ENCODE measurements at places on chromosomes 16 and 17.

GRCh38 chr16:81863630-81864352 is 84.7 kb downstream of the PLCG2 start:
- no peak for DNase-seq

DNA sequence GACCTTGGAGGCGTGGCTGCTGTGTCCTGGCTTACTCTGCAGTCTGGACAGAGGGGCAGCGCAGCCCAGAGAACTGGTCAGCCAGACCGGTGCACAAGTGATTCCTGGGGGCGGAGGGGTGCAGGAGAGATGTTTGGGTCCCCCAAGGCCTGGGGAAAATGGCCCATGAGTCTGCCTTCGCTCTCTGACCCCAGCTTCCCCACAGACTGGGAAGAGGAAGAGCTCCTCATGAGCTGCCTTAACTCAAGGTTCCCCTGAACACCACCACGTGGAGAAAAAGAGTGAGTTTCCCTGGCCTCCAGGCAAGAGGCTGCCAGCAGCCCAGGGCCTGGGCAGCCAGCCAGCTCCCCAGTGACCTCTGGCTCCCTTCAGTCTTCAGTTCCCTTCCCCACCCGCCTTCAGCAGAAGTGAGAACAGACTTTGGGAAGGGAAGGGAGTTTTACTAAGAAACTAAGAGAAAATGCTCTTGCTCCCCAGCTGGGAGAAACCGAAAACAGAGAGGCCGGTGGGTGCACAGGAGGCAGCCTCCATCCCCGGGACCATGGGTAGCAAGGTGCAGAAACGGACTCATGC is 2.0 kb upstream of the C17orf99 start:
- DNase-seq = no peak

- no peak for DNase-seq
These were observed 493 bp upstream of the PDE6G start for GRCh38 chr17:81656835-81657234.

DNA sequence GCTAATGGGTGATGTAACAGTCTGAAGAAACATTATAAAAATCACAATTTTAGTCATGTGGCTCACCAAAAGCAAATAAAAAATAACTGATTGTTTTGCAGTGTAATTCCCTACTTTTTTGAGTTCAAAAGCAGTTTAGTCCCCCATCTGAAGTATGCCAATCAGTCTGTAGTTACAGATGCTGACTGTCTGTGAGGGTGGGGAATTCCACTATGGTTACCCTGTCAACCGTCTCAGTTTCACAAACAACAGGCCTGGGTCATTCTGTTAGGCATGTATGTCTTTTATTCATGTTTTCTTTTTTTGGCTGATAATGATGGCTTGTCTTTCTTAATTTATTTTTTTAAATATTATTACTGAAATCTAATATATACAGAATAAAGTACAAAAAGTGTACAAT is 69.3 kb downstream of the STXBP4 start:
- no peak for DNase-seq

DNA sequence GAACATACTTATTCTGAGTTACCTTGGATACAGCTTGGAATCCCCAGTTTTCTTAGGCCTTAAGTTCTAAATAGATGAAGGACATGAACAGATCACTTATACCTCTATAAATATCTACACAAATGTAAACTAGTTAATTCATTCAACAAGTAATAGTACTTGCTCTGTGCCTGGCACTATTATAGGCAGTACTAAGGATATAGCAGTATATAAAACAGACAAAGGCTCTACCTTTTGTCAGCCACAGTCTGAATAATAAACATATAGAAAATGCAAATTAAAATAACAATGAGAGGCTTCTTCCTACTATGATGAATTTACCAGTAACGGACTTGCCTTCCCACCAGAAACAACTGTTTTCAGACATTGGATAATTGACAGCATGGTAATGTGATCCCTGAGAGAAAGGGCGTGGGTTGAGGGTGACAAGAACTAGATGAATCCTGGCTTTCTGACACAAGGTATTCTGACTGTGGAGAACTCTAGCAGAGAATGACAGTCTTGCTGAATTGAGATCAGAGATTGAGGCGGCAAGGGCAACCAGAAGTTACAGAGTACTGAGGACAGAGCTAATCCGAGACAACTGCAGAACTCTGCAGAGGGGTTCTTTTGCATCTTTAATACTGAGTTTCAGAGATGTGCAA is 170.5 kb downstream of the TANC2 start:
- DNase-seq = no peak

GRCh38 chr17:16814439-16814838 is 124.4 kb downstream of the CCDC144A start:
- no peak for DNase-seq

DNA sequence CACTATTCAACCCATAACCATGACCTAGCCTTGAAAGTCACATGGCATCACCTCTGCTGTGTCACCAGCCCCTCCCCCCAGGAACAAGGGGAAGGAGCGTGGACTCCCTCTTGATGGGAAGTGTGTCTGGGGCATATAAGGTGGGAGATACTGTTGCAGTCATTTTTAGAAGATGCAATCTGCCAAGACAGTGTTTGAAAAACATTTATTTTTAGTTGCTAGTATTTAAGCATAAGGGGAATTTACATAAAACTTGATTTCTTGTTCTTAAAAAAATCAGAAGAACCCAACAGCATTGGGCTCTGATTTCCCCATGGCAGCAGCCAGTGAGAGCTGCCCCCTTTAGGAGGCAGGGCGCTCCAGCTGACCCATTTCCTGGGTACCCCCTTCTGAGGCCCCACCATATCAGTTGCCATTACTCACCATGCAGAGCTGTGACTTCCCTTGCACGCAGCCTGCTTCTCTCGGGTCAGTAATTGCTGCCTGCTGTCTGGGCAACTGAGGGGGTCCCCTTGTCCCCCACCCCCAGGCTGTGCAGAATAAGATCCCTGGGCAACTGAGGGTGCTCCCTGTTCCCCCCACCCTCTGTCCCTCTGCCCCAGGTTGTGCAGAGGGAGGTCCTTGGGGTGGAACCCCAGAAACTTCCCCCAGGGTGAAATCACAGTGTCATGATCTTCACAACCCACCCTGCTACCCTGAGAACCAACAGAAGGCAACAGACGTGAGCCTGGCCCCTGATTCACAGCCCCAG is 11.8 kb upstream of the CDC42EP4 start:
- DNase-seq = no peak

DNA sequence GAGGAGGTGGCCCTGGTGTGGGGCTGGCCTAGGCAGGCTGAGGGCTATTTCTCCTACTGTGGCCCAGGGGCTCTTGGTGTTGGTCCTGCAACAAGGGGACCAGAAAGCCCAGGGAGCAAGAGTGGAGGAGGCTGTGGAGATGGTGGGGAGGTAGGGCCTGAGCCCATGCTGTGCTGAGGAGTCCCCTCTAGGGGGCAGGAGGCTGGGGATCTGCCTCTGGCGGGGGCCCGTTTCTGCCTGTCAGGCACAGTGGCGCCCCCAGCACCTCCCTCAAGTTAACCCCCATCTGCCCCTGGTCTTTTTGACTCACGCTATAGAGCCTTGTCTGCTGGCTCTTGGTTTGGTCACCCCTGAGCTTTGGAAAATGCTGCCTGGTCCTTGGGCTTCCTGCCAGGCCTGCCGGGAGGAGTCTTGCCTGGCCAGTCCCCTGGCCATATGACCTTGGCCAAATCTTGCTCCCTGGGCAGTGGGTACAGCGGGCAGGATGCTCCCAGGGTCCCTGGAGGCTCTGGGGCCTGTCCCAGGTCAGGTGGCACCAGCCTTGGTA is 5.9 kb downstream of the BAIAP2 start:
- no peak for DNase-seq

DNA sequence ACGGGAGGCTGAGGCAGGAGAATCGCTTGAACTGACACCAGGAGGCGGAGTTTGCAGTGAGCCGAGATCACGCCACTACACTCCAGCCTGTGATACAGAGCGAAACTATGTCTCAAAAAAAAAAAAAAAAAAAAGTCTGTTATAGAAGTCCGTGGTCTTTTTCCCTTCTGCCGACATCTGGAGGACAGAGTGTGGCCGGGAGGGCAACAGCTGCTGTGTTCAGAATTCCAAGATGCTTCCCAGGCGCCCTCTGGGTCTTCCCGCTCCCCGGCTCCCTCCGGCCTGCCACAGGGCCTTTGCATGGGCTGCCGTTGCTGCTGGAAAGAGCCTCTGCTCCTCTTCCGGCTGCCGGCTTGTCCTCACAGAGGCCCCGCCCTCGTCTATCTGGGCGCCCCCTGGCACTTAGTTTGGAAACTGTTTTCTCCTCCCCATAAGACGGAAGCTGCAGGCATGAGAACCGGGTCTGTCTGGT is 2.4 kb upstream of the CACNA1H start:
- no peak for DNase-seq

DNA sequence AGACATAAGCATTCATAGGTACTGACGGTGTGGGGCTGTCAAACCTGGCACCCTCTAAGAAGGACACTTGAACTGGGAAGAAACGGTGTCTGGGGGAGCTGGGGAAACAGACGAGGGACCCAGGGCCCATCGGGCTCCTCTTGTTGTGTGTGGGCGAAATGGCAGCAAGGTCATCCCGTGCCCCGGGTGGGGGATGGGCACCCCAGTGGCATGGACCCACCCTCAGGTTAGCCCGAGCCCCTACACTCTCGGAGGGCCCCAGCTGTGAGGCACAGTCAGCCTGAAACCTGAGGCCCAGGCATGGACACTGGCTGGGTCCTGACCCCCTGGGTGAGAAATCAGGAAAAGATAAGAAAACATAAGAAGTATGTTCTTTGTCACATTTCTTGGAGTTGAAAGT is 57.1 kb downstream of the MYO18A start:
- DNase-seq = no peak

DNA sequence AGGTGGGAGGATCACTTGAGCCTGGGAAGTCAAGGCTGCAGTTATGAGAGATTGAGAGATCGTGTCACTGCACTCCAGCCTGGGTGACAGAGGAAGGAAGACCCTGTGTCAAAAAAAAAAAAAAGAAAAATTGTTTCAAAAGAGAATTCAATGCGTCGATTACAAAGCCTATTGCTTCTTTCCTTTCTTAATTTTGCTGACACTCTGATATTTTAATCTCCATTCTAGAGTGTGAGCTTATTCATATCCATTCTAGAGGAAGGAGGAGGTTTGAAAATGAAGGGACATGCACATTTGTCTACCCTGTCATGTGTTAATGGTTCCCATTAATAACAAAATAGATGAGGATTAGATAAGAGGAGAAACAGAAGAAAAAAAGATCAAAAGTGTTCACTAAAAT is 63.1 kb downstream of the PCTP start:
- DNase-seq = no peak

- DNase-seq = no peak
These were observed 823 bp downstream of the NBR1 start for GRCh38 chr17:43171586-43172487.

- no peak for DNase-seq
These were observed 52.9 kb upstream of the LGALS9 start for GRCh38 chr17:27577884-27578717.

DNA sequence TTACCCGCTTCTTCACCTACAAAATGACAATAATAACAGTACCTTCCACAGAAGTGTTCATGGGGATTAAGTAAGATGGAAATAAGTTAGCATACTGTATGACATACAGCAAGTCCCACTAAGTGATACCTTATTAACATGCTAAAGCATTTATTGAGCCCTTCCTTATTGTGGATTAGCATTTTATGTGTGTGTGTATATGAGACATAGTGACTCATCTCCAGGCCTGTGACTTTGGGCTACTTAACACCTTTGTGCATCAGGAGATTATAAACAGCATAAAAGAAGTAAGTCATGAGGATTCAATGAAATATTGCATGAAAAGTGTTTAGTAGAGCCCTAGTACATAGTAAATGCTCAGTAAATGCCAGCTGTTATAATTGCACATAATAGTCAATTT is 52.9 kb downstream of the CA10 start:
- no peak for DNase-seq

DNA sequence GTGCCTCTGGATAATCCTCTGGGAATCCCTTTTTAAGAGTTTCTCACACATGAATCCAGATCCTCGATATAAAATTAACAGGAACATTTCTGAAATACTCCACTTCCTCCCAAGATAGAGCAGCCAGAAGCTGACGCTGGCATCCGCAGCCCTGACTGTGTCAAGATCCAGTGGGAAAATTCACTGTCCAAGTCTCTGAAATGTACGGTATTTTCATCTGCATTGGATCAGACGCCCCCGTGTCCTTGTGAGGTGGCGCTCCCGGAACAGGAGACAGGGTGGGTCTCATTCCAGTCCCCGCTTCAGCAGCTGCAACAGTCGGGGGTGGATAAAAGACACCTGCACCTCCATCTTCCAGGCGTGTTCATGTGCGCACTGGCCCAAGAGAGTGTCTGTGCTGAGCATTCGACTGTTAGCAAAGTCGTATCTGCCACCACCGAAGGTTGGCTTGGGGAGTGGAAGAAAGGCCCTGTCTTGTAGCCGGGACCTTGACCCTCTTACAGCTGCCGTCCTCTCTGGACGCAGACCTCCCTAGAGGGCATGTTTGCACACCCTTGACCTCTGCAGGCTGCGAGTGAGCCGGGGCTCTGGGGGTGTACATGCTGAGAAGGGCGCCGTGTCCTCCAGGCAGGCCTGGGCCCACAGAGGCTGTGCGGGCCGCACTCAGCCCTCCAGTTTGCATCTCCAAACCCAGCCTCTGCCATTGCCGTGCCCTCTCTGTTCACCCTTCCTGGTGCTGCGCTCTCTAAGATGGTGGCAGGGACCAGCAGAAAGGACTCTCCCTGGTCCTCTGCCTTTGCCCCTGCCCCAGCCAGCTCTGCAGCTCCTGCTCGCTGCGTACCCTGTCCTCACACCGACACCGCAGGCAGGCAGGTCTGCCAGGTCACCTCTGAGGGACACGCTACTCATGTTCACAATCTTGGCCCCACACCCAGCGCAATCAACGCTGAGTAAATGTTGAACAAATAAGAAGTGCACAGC is 72.0 kb upstream of the CHMP6 start:
- no peak for DNase-seq

- DNase-seq = no peak
These were observed 9.0 kb upstream of the CXCL16 start for GRCh38 chr17:4748686-4749085.
